ENCODE measurements at places on chromosomes 11 and 22.

GRCh38 chr11:19183646-19184045 is 18.1 kb downstream of the CSRP3 start:
- no peak for DNase-seq

DNA sequence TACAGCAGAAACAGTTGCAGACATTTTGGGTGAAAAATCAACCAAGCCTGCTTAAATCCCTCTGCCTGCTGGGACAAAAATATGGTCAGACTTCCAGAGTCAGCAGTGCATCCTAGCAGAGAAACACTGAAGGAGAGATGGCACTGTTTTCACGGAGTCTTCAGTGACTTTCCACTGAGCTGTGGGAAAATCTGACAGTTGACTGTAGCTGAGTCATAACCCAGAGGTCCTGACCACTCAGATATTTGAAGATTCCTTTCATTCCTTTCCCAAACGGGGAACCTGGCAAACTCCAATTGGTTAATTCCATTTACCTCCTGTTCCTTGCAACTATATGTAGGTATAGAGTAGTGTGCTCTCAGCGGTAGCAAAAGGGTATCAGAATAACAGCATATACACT is 20.9 kb upstream of the UPB1 start:
- DNase-seq = peak; percentile 94

DNA sequence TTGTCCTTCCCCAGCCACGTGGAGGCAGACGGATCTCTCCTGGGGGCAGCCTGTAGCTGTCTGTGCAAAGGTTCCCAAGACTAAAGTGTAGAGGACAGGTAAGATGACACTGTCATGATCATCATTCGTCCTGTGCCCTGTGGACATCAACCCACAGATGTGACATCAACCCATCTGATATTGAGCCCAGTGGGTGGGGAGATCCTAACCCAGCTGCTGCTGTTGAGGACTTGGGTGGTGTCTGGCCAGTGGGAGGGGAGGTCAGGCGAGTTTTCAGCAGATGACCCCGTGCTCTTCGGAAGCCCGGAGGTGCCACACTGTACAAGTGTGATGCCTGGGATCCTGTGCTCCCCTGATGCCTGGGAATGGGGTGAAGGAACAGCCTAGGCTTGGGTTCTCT is 1.2 kb upstream of the GAL start:
- DNase-seq = no peak

- no peak for DNase-seq
Observed at GRCh38 chr22:44384563-44385295, 72.0 kb upstream of the SHISAL1 start.

GRCh38 chr22:25368271-25368670 is 148.8 kb downstream of the CRYBB2 start:
- DNase-seq = peak; percentile 76

- no peak for DNase-seq
Observed at GRCh38 chr22:35053060-35053835, 12.7 kb upstream of the ISX start.

- no peak for DNase-seq
Observed at GRCh38 chr11:9103542-9104276, 12.3 kb upstream of the SCUBE2 start.

DNA sequence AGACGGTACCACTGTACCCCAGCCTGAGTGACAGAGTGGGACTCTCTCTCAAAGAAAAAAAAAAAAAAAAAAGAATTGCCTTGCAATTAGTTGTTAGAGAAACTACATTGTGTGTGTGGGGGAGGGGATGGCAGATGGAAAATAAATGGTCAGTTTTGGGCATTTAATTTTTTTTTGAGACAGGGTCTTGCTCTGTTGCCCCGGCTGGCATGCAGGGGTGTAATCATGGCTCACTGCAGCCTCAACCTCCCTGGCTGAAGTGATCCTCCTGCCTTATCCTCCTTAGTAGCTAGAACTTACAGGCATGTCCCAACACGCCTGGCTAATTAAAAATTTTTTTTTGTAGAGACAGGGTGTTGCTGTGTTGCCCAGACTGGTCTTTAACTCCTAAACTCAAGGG is 36.4 kb downstream of the WEE1 start:
- no peak for DNase-seq

DNA sequence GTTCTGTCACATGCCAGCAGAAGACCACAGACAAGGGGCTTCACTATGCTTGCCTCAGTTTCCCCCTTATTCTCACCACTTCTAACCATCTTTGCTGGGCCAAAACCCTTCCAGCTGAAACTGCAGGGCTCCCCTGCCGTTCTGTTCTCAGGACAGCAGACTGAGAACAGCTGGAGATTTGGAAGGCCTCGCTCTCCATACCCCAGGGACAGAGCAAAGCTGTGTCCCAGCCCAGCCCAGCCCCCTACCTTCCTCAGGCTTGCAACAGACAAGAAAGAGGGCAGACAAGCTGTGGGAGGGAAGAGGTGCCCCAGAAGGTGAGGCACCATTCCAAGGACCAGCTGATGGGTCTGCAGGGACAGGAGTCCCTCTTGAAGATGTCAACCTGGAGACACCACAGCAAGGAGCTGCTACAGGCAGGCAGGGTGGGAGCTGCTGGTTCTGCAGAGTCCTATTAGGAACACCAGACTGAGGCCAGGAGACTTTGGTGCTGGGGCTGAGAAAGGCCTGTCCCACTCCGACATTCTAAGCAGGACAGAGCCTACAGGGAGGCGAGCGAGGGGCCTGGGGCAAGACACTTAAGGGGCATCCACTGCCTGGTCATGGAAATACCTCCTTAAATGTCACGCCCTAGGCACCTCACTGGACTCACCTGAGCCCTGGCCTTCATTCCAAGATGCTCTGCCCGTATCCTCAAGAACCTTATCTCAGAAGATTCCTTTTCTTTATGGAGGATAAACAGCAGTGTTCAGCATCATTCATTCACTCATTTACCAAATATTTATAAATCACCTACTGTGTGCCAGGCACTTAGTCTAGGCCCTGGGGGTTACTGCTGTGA is 6.9 kb downstream of the SCN2B start:
- no peak for DNase-seq

GRCh38 chr11:41403458-41403857 is 56.0 kb downstream of the LRRC4C start:
- no peak for DNase-seq

- no peak for DNase-seq
Observed at GRCh38 chr22:44668886-44669521, 33.0 kb upstream of the PRR5 start.

Data from fibroblast of skin of scalp (primary cell).